Activated effector memory CD4-positive, alpha-beta T cell treated with Interleukin-2 at 50 U/mL for 16 hours (primary cell): ENCODE measurements at places on chromosomes 11 and 22.

DNA sequence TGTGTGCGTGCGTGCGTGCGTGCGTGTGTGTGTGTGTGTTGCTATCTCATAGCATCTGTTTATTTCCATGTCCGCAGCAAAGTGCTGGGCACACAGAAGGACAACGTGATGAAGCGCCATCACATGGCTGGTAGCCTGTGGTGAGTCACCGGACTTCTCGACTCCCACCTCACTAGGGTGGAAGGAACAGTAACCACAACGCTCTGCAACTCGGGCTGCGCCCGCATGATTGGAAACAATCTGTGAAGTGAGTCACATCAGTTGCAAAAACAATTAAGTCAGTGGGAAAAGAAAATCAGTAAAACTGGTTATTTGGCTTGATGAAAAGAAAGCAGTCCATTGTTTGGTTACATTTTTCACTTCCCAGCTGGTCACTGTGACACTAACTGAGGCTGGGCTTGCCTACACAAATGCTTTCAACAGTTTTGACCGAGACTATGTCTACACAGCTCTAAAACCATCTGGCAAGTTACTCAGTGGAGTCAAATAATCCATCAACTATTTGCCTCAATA, 437.3 kb upstream of the CADM1 start:
- no peak for DNase-seq

GRCh38 chr11:46628961-46629360, 11.6 kb downstream of the ATG13 start:
- no peak for DNase-seq

DNA sequence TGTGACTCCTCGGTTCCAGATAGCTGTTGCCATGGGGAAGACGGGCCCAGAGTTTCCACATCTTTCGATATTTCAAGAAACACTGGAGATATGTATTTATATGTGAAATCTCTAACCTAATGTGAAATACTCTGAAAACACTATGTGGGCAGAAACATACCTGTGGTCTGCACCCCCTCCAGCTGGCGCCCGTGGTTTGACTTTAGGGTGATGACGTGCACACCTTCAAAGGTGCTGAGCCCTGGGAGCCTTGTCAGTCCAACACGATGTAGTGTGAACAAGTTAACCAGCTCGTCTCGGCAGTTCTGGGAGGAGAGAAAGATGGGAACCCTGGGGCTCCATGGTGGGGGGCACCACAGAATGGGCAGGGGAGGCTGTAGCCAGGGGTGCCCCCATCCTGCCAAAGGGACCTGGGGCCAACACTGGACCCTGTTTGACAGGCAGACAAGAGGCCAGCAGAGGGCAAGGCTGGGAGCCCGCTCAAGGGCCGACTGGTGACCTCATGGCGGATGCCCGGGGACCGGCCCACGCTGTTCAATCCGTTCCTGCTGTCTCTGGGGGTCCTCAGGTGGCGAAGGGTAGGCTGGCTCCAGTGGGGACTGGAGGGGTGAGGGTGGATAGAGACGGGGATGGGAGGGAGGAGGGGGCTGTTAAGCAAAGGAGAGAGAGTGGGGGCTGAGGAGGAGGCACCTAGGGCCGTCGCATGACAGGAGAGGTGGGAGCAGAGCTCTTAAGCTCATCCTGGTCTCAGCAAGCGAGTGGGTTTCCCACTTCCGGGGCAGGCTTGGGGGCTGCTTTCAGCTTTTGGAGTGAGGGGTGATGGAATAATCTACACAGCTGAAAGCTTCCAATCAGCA, 43.8 kb downstream of the TRIOBP start:
- DNase-seq: no peak

- no peak for DNase-seq
Observed at GRCh38 chr11:86261328-86261727, 16.8 kb downstream of the EED start.

GRCh38 chr11:44308923-44309477, 939 bp downstream of the ALX4 start:
- no peak for DNase-seq

GRCh38 chr22:39624501-39624821, 53.9 kb downstream of the CACNA1I start:
- no peak for DNase-seq

DNA sequence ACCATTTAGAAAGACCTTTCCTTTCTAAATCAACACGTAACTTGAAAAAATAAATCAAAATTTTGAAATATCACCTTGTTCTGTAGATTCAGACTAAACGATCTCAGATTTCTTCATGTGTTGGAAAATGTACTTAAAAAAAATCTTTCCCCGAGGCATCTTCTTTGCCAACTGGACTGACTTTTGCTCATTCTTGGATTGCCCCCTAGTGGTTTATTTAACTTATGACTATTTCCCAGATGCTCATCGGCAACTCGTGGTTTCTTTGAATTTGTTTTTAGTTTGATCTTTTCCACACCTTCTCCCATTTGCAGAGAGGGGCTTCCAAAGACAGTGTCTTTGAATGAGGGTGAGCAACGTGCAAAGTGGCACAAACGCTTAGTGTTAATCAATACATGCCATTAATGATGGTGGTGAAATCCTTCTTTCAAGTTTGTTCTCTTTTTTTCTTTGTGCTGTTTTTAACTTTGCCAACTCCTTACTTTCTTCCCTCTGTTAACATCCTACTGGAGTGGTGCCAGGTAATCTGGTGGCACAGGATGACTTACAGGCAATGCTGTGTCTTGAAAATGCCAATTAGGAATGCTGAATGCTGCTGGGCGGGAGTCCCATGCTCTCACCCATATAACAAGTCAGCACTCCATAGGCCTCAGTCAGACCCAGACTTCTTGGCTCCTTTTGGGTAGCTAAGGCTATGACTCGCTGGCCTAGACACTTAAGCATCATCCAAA, 18.3 kb downstream of the PRSS23 start:
- DNase-seq: no peak

GRCh38 chr22:42061041-42061440, 9.6 kb downstream of the NAGA start:
- no peak for DNase-seq

GRCh38 chr22:19043121-19044085, 78.8 kb downstream of the DGCR2 start:
- no peak for DNase-seq

DNA sequence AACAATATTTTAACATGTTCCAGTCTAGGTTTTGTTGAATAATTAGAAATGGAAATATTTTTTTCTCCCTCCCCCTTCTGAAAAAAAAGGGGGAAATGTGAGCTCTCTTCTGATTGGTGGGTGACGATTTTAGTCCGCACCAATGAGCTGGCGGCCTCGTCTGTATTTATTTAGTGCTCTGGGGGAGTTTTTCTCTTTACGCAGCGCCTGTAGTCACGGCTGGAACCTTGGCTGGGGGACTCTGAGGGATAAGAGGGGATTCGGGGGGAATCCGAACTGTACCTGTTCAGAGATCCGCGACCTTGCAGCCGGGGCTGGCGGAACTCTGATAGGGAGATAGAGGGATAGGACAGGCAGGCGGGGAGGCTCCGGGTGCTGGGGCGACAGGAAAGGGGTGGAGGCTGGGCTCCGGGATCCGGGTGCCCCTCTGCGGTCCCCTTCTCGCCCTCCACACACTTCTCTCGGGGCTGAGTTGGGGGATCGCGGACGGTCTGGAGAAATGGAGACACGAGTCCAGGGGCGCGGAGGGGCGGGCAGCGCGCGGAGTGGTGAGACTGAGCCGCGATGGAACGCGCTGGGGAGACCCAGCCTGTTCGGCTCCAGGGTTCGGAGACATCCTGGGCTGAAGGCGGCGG, 99.7 kb upstream of the HSD17B12 start:
- DNase-seq: no peak

GRCh38 chr22:26735019-26735409, 77.6 kb downstream of the MIAT start:
- no peak for DNase-seq
